Activated CD8-positive, alpha-beta memory T cell treated with anti-CD3 and anti-CD28 coated beads, Interleukin-2, amount 50 U/mL, for 4 hours (primary cell): ENCODE measurements at places on chromosomes 5 and 9.

DNA sequence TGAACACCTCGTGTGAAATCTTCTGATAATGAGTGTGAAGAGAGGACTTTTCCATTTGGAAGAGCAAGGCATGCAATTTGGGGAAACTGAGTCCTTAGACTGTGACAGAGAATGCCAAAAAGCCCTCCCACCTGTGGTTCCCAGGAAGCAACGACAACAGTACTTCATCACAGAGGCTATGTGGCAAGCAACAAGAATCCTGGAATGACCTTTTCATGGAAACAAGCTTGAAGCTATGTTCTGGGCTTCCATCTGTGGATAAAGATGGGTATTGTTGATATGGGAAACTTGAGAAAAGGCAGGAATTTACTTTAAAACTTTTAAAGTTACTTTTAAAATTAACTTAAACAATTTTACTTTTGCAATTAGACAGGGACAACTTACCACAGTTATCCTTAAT is 131.2 kb upstream of the ANKH start:
- DNase-seq: no peak

- DNase-seq: no peak
Observed at GRCh38 chr9:134602547-134603362, 38.8 kb upstream of the COL5A1 start.

GRCh38 chr5:43279548-43280274 is 33.5 kb downstream of the HMGCS1 start:
- no peak for DNase-seq

- DNase-seq: no peak
Observed at GRCh38 chr5:32504329-32504988, 59.9 kb upstream of the ZFR start.

GRCh38 chr5:66239034-66239433 is 94.9 kb downstream of the SREK1 start:
- no peak for DNase-seq

- no peak for DNase-seq
Observed at GRCh38 chr5:41925555-41925951, 472 bp downstream of the FBXO4 start.

DNA sequence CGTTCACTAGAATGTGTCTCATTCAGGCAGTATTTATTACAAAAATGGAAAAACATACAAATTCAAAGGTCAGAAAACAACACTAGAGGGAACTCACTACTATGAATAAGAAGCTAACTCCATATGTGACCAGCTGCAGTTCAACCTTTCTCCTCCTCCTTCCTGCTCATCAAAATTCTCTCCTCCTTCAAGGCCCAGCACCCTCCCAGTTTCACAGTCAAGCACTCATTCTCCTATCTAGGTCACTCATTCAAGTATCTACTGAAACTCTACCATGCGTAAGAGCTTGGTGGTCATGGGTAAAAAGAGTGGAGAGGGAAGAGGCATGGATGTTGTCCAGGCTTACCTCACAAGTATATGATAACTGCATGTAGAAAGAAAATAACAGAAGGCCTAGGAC is 27.7 kb downstream of the ECPAS start:
- no peak for DNase-seq

DNA sequence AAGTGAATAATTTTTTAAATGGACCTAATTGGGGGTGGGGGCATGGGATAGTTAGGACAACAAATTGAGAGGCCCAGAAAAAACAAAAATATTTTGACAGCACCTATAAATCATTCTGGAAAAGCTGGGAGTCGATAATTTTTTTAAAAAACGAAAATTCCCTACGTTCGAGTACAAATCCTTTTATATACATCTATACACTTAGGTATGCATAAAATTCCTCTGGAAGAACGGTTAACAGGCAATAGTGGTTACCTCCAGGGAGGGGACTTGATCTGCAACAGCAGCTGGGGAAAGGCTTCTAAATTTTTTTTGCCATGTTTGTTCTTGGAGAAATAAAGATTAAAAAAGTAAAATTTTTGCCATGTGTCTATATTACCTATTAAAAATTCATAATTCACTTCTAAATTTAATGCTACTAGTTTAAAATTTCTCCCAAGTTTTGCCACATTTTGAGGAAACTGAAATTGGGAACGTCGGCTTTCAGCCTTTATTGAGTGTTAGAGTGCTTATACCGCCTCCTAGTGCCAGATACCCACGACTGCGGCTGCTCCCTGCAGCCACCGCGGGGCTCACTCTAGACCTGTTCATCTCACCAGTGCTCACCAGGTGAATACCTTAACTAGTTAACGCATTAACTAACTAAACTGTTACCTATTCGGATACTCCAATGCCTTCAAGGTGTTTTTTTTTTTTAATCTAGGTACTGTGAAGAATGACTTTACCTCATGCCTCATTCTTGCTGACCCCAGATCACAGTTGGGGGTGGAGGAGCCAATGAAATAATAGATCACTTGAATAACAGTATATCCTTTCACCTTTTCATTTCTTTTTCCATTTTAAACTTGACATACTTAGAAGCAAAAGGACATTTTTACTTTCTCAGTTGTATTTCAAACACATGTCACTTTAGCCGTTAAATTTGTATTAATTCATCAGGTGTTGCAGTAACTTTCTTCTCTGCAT is 1.8 kb upstream of the BHMT start:
- peak; percentile 28 for DNase-seq

GRCh38 chr9:130275156-130275555 is 9.6 kb downstream of the HMCN2 start:
- DNase-seq: no peak

GRCh38 chr5:10552183-10553143 is 11.4 kb upstream of the ANKRD33B start:
- DNase-seq: no peak

GRCh38 chr9:95477441-95477840 is 39.3 kb downstream of the PTCH1 start:
- no peak for DNase-seq

DNA sequence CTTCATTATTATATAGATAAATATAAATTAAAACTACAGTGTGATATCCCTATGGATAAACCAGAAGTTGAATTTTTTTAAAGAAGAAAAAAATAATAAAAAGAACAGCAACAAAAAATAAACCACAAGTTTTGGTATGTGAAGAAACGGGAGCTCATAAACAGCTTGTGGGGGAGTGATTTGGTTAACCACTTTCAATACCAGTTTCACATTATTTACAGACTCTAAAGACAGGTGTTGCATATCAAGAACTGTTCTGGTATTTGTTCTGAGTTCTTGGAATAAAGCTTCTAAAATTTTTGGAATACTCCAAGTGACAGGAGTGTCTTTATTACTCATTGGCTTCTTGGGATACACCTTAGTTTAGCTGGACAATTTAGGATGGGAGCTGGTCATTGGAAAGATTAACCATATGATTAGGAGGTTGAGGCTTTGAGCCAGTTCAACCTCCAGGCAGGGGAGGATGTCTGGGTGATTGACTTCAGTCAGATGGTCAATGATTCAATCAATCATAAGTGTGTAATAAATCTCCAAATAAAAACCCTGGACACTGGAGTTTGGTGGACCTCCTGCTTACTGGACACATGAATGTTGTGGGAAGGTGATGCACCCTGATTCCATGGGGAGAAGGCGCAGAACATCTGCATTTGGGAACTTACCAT is 2223.1 kb upstream of the C9orf72 start:
- DNase-seq: no peak

GRCh38 chr9:83238871-83239640 is 176.1 kb upstream of the RASEF start:
- DNase-seq: no peak
